ENCODE measurements at places on chromosomes 7 and 10. TPM values are rescaled to one million over a fixed set of nuclear protein-coding genes. Genes with fewer than 3 reads are reported as not detected.

The ALOX5 gene
- total RNA-seq = not detected

The EFCAB10 gene
- not detected for total RNA-seq

The HEPACAM2 gene
- total RNA-seq = not detected

The TMEM213 gene
- total RNA-seq = not detected

The CYP2C19 gene
- total RNA-seq = not detected

The RADIL gene
- total RNA-seq = 0.58 TPM

The IQUB gene
- total RNA-seq = 0.53 TPM

The MPP7 gene
- under 0.01 TPM for total RNA-seq

The PDZD7 gene
- total RNA-seq = 2.6 TPM

The SUGCT gene
- total RNA-seq = 5.0 TPM

The OPALIN gene
- not detected for total RNA-seq

The SLC26A5 gene
- total RNA-seq = not detected
